ENCODE measurements at places on chromosomes 2 and 18. TPM values are rescaled to one million over a fixed set of nuclear protein-coding genes. Genes with fewer than 3 reads are reported as not detected.

Gene LAMA3
- not detected for total RNA-seq

Gene YPEL5
- 27.3 TPM for total RNA-seq

Gene INPP5D
- total RNA-seq, result 61.2 TPM

Gene UGT1A6
- not detected for total RNA-seq

Gene TGFA
- total RNA-seq, result not detected

Gene LYG2
- not detected for total RNA-seq

Gene PTGR3
- total RNA-seq, result 19.1 TPM

Gene LCT
- total RNA-seq, result 0.41 TPM

Gene ARL4C
- 66.3 TPM for total RNA-seq

Gene HOXD4
- not detected for total RNA-seq

- no peaks in the 10 kb centered on the region for H3K4me1 ChIP-seq
- no peaks in the 10 kb centered on the region for H3K36me3 ChIP-seq
- H3K27ac ChIP-seq, result no peak overlapping the region
- DNase-seq, result peak; percentile 8
- peaks cover 4% of the 10 kb centered on the region for H3K27me3 ChIP-seq
- no peak overlapping the region for H3K4me3 ChIP-seq
Observed at GRCh38 chr18:24726727-24727492, 266.5 kb downstream of the HRH4 start.

DNA sequence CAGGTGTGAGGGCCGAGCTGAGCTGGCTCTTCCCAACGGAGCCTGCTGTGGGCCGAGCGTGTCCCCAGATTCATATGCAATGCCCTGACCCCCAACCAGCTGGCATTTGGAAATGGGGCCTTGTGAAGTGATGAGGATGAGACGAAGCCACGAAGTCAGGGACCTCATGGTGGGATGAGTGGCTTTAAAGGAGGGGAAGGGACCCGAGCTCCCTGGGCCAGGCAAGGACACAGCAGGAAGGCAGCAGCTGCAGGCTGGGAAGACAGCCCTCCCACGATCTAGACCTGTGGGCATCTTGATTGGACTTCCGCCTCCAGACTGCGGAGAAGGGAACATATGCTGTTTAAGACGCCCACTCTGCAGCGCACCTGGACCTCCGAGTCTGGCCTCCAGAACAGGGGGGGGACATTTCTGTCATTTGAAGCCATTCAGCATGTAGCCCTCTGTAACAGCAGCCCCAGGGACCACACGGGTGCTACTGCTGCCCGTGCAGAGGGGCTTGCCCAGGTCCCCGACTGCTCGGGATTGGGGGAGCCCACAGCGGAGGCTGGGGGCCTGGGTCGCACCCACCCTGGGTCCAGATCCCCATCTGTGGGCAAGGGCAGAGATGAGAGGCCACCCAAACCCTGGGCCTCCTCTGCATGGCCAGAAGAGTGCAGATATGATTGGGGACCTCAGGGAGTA is 27.2 kb downstream of the KIF1A start:
- no peaks in the 10 kb centered on the region for H3K36me3 ChIP-seq
- no peak overlapping the region for H3K4me3 ChIP-seq
- no peak overlapping the region for H3K27ac ChIP-seq
- no peak for DNase-seq
- peaks cover 3% of the 10 kb centered on the region for H3K27me3 ChIP-seq

GRCh38 chr2:181782660-181783059 is 102.3 kb upstream of the NEUROD1 start:
- peaks cover 1% of the 10 kb centered on the region for H3K4me1 ChIP-seq
- H3K27me3 ChIP-seq, result peaks cover 5% of the 10 kb centered on the region
- H3K36me3 ChIP-seq, result no peaks in the 10 kb centered on the region
- no peak overlapping the region for H3K27ac ChIP-seq
- no peak overlapping the region for H3K4me3 ChIP-seq

- H3K27me3 ChIP-seq, result peaks cover 26% of the 10 kb centered on the region
- H3K4me1 ChIP-seq, result peaks cover 13% of the 10 kb centered on the region
- H3K36me3 ChIP-seq, result no peaks in the 10 kb centered on the region
- no peak overlapping the region for H3K27ac ChIP-seq
- H3K4me3 ChIP-seq, result no peak overlapping the region
Observed at GRCh38 chr18:9683418-9684396, 24.4 kb upstream of the RAB31 start.

DNA sequence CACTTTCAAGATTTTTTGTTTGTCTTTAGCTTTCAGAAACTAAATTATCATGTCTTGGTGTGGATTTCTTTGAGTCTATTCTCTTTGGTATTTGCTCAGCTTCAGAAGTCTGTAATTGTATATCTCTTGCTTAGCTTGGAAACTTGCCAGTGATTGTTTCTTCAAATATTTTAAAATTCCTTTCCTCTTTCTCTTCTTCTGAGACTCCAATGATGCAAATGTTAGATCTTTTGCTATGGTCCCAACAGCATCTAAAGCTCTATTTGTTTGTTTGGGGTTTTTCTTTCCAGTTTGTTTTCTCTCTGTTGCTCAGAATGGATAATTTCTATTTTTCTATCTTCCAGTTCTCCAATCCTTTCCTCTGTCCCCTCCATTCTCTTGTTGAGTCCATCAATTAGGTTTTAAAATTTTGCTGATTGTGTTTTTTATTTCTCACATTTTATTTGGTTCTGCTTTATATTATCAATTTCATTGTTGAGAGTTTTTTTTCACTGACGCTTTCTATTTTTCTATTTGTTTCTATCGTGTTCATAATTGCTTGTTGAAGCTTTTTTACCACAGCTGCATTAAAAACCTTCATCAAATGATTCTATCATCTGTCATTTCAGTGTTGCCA is 81.5 kb upstream of the DAPL1 start:
- no peaks in the 10 kb centered on the region for H3K4me1 ChIP-seq
- no peaks in the 10 kb centered on the region for H3K36me3 ChIP-seq
- no peak for DNase-seq
- peaks cover 10% of the 10 kb centered on the region for H3K27me3 ChIP-seq
- no peak overlapping the region for H3K27ac ChIP-seq

DNA sequence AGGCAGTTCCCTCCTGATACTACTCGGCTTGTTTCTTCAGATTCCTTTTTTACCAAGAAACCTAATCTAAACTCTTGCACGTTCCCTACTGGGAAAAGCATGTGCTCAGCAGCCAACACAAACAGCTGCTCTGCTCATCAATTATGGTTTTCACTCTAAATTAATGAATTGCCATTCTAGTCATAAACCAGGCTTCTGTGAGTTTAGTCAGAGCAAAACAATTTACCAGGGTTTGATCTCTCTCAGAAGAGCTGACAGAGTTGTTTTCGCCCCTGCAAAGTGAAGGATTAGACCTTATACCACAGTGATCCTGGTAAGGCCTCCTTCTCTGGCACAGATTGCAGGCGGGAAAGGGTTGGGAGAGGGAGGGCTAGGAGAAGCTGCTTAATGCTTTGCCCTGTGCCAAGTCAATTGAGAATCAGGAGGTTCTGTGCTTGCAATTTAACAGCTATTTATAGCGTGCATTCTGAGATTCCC is 57.2 kb downstream of the REEP1 start:
- no peak overlapping the region for H3K4me3 ChIP-seq
- H3K27ac ChIP-seq, result no peak overlapping the region
- H3K27me3 ChIP-seq, result no peaks in the 10 kb centered on the region
- peaks cover 2% of the 10 kb centered on the region for H3K36me3 ChIP-seq
- H3K4me1 ChIP-seq, result peaks cover 6% of the 10 kb centered on the region

DNA sequence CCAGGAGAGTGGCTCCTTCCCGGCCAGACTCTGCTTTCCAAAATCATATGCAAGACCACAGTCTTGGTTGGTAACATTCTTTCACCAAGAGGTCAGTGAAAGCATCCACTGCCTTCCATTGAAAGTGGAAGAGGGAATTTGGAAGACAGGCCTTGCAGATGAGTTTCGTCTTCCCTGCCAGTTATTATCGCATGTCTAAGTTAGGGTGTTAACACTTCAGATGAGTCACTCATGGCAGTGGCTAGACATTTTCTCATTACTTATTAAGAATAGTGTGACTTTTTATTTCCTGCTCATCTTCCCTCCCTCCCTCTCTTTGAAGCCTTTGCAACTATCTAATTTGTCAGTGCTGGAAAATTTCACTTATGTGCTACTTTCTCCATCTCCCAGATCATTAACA is 102.9 kb upstream of the EPB41L3 start:
- H3K27ac ChIP-seq, result no peak overlapping the region
- peaks cover under 1% of the 10 kb centered on the region for H3K27me3 ChIP-seq
- H3K4me3 ChIP-seq, result no peak overlapping the region
- no peaks in the 10 kb centered on the region for H3K36me3 ChIP-seq
- DNase-seq, result no peak

DNA sequence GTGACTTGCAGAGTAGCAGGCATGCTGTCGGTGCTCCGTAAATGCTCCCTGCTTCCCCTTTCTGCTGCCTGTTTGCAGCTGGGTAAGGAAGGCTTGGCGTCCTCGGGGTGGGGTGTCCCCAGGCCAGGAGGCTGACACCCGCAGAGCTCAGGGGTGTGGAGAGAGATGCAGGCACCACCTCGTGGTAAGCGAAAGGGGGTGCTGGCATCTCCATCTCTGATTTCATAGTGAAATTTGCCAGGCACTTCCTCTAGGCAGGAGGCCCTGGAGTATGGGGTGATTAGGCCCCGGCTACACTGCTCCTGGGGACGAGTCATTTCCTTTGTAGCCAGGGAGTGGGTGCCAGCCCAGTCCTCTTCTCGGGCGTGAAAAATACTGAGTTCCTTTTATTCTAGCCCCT is 160.4 kb downstream of the KLHL29 start:
- no peak overlapping the region for H3K4me3 ChIP-seq
- no peak overlapping the region for H3K27ac ChIP-seq
- no peaks in the 10 kb centered on the region for H3K4me1 ChIP-seq
- no peak for DNase-seq
- no peaks in the 10 kb centered on the region for H3K27me3 ChIP-seq

- DNase-seq, result peak; percentile 75
- H3K4me1 ChIP-seq, result peaks cover 61% of the 10 kb centered on the region
- H3K36me3 ChIP-seq, result peaks cover 34% of the 10 kb centered on the region
- peak overlapping the region; percentile 100 for H3K27ac ChIP-seq
- H3K4me3 ChIP-seq, result peak overlapping the region; percentile 40
Observed at GRCh38 chr2:3223080-3223923, 154.3 kb downstream of the EIPR1 start.

GRCh38 chr2:237180987-237181386 is 95.3 kb downstream of the COPS8 start:
- no peaks in the 10 kb centered on the region for H3K36me3 ChIP-seq
- DNase-seq, result no peak
- H3K4me3 ChIP-seq, result no peak overlapping the region
- H3K4me1 ChIP-seq, result peaks cover 4% of the 10 kb centered on the region
- peaks cover 11% of the 10 kb centered on the region for H3K27me3 ChIP-seq

- DNase-seq, result no peak
- H3K27me3 ChIP-seq, result no peaks in the 10 kb centered on the region
- no peak overlapping the region for H3K27ac ChIP-seq
- H3K4me3 ChIP-seq, result no peak overlapping the region
- peaks cover 10% of the 10 kb centered on the region for H3K4me1 ChIP-seq
Observed at GRCh38 chr18:3358310-3358709, 91.7 kb upstream of the TGIF1 start.

DNA sequence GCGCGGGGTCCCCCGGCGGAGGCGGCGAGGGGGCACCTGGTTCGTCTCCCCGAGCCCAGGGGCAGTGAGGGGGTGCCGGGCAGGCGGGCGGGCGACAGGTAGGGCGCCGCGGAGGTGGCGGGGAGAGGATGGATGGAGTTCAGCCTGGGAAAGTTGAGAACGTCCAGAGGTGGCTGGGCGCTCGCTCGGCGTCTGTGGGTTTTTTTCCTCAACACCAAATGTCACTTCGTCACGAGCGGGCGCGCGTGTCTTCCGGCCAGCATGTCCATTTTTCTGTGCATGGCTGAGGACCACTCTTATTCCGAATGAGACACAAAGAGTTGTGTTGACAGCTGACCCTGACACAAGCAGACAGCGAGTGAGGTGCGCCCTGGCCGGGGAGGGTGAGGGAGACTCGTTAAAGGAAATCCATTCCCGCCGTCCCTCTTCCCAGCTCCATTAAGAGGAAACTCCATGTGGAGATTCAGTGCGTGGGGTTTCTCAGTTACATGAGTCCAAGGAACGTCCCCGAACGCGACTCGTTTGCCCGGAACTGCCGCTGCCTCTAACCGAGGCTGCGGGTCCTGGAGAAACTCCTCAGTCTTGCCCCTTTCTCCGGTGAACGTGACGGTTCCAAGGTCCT is 859 bp downstream of the GREB1L start:
- H3K27me3 ChIP-seq, result peaks cover 56% of the 10 kb centered on the region
- H3K36me3 ChIP-seq, result peaks cover 3% of the 10 kb centered on the region
- no peak overlapping the region for H3K4me3 ChIP-seq
- no peak overlapping the region for H3K27ac ChIP-seq
- DNase-seq, result no peak

DNA sequence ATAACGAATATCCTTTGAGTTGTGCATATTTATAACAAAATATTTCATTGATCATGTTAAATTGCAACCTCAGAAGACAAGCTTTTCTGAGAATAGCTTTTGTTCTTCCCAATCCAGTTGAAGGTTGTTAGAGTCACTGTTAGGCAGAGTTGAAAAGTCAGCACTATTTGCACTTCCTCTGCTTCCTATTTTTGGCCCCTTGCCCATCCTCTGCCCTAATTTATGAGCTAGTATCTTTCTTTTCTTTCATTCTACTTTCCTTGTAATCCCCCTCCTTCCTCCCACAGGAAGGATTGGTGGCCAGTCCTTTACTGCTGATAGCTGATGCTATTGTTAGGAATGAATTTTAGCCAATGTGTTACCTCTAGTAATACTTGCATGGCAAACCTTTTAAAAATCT is 4.9 kb downstream of the RALB start:
- peaks cover 57% of the 10 kb centered on the region for H3K36me3 ChIP-seq
- H3K4me1 ChIP-seq, result peaks cover 54% of the 10 kb centered on the region
- H3K4me3 ChIP-seq, result peak overlapping the region; percentile 35
- H3K27ac ChIP-seq, result peak overlapping the region; percentile 40
- no peaks in the 10 kb centered on the region for H3K27me3 ChIP-seq

GRCh38 chr2:59882822-59883221 is 670.6 kb downstream of the BCL11A start:
- H3K27me3 ChIP-seq, result peaks cover 9% of the 10 kb centered on the region
- no peaks in the 10 kb centered on the region for H3K36me3 ChIP-seq
- no peak for DNase-seq
- H3K27ac ChIP-seq, result no peak overlapping the region
- H3K4me1 ChIP-seq, result peaks cover 12% of the 10 kb centered on the region

DNA sequence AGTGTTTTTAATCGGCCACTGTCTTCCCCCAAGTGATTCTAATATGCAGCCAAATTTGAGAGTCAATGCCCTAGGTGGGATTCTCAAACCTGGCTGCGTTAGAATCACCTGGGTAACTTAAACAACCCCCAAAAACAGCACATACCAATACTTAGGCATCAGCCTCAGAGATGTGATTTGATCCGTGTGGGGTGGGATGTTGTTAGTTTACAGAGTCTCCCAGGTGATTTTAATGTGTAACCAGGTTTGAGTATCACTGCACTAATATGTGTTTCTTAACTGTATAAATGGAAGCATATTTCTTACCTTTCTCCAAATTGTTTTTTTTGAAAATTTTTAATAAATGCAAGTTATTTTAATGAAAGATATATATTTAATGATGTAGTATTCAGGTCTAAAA is 135.4 kb downstream of the PLCL1 start:
- DNase-seq, result no peak
- H3K27me3 ChIP-seq, result peaks cover 3% of the 10 kb centered on the region
- H3K4me3 ChIP-seq, result no peak overlapping the region
- peaks cover 20% of the 10 kb centered on the region for H3K4me1 ChIP-seq

- no peak for DNase-seq
- peaks cover 21% of the 10 kb centered on the region for H3K4me1 ChIP-seq
- no peak overlapping the region for H3K27ac ChIP-seq
- no peaks in the 10 kb centered on the region for H3K36me3 ChIP-seq
Observed at GRCh38 chr18:23196119-23197007, 61.1 kb downstream of the CABLES1 start.

GRCh38 chr2:233101141-233101540 is 41.0 kb downstream of the INPP5D start:
- no peaks in the 10 kb centered on the region for H3K27me3 ChIP-seq
- H3K4me1 ChIP-seq, result peaks cover 62% of the 10 kb centered on the region
- DNase-seq, result no peak

Measured in activated T-helper 1 cell treated with anti-CD3 and anti-CD28 coated beads, Interleukin-12 subunit alpha, Interleukin-12 subunit beta, Interleukin-2, Interleukin-4 antibody, amounts not matched to agents 30 ng/mL and 10 ng/mL and 1 ng/mL, durations not matched to agents 14 hours and 24 hours and 36 hours (primary cell).